ENCODE measurements at places on chromosomes 1 and 21.

DNA sequence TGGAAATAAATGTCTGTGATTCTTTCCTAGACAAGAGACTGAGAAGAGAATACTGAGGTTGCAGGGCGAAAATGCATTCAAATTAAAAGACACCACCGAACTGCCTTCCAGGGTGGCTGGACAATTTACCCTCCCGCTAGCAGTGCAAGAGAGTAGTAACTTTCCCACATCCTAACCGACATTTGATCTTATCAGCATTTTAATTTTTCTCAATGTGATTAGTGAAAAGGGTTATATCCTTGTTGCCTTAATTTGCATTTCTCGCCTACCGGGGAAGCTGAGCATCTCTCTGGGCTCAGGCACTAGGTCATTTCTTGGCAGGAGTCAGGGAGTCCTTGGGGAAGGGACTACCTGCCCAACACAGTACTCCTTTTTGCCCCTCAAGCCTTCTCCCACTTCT is 2.8 kb downstream of the TNFRSF8 start:
- DNase-seq: no peak

GRCh38 chr1:205963352-205964155 is 20.3 kb upstream of the SLC26A9 start:
- DNase-seq: no peak

DNA sequence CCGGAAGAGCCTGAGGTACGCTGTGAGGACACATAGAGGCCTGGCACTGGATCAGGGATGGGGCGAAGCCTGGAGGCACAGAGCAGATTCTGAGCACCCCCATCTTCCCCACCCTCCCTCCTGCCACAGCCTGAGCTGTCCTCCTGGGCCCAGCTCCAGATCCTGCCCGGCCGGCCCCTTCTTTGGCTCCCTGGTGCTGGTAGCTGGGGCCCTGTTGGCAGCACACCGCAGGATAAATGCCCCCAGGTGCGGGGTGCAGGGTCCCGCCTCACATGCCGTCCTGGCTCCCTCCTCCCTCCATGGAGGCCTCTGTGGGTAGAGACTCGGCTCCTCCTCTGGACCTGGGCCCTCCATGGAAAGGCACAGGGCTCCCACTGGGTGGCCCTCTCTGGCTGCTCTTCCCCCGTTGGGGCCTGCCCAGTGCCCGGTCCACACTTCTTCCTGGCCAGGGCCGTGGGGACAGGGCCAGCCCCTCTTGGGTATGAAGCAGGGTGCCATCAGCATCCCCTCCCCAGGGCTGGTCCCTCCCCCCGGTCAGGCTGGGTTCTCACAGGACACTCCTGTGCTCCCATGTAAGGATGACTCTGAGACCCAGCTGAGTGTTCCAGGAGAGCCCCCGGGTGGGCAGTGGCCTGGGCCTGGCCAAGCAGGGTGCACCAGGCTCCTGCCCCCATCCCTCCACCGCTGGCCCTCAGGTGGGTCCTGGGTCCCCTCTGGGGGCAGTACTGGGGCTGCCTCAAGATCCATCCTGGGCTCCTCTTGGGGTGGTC is 1.1 kb upstream of the OBSCN start:
- peak; percentile 22 for DNase-seq

- no peak for DNase-seq
Observed at GRCh38 chr1:26360807-26361604, 7.1 kb upstream of the CRYBG2 start.

- DNase-seq: no peak
Observed at GRCh38 chr1:30912913-30913652, 4.5 kb upstream of the SDC3 start.

DNA sequence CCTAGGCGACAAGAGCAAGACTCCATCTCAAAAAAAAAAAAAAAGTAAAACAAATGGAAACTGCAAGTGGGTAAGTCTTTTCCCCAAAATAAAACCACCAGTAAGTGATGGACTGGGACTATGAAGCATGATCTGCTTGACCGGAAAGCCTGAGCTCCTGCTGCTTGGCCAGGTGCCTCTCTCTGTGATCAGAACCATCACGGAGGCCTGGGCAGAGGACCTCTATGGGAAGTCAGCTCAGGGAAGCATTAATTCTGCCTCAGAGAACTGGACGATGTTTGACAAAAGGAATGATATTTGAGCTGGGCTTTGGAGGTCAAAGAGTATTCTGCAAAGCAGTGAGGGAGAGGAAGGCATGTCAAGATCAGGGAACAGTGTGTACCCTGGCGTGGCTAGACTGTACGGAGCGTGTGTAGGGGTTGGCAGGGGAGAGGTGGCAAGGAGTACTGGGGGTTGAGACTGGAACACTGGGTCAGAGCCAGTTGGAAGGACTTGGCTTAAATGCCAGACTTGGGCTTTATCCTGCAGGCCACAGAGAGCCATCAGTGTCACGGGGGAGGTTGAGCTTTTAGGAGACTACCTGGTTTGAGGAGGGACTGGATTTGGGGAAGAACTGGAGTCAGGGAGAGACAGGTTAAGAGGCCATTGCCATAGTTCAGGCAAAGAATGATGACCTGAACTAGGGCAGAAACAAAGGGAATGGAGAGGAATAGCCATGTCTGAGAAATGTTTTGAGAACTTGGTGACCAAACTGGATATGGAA is 16.4 kb downstream of the ATP1A2 start:
- DNase-seq: no peak

- no peak for DNase-seq
Observed at GRCh38 chr1:232938926-232939325, 11.5 kb upstream of the NTPCR start.

DNA sequence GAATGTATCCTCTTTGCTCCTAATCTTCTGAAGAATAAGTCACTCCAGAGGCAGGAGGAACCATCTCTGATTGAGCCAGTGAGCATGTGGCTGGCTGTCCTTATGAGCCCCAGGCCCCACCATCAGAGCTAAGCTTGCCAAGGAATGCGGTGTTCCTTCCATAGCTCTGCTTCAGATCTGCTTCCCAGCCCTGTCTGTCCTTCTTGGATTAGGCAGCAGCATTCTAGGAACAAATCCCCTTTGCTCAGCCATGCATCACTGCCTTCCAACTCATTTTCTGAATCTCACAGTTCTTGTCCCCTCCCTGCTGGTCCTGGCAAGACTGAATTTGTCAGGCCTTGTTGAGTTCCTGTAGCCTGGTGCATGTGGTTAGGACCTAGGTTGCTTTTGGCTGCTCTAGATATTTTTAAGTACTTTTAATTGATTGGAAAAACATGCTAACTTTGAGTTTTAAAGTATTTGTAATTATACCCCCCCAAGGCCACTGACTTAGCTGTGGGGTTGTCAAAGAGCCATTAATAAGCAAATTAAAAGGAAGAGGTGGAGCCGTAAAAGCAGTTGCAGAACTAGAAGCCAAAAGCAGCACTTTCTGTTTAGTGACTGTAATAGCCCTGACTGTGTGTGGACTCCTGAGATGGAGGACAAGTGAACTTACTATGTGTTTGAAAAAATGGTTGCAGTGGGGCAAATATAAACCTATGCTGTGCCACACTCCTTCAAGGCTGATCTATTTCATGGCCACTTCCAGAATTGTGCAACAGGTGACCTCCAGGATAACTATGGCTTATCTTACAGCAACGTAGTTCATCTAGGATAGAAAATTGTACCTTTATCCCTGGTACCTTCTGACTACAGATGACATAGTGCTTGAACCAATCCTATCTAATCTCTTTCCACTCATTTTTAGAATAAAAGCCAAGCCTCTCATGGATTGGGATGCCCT is 61.3 kb upstream of the BACH1 start:
- no peak for DNase-seq

GRCh38 chr21:35028451-35028978 is 20.6 kb downstream of the RUNX1 start:
- DNase-seq: no peak

DNA sequence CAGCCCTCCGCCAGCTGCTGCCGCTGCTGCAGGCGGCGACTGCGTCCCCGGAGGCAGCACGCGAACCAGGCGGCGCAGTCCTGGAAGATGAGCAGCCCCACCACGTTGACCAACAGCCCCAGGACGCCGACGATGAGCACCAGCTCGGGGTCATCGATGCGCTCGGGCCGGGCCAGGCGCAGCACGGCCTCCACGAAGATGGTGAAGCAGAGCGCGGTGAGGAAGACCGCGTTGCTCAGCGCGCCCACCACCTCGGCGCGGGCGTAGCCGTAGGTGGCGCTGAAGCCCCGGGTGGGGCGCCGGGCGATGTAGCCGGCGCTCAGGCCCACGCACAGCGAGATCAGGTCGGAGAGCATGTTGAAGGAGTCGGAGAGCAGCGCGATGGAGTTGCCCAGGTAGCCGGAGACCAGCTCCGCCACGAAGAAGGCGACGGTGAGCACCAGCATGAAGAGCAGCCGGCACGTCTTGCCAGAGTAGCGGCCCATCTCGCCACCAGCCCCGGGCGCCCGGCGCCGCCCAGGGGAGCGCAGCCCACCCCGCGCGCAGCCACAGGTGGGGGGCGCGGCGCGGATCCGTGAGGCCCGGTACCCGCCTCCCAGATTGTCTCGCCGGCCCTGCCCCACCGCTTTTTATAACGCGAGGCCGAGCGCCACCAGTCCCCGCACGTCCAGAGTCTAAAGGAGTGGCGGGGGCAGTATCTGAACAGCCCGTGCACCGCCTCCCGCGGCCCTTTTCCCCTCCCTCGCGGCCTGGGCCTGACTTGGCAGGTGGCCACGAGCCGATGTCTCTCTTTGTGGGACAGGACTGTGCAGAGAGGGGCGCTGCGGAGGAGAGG is at the start of gene SLC30A10:
SLC30A10 (minus strand) TSS at position 602 of the 835 bp plus-strand sequence; CDS start at position 485, 117 bp downstream.
- DNase-seq: peak; percentile 30

DNA sequence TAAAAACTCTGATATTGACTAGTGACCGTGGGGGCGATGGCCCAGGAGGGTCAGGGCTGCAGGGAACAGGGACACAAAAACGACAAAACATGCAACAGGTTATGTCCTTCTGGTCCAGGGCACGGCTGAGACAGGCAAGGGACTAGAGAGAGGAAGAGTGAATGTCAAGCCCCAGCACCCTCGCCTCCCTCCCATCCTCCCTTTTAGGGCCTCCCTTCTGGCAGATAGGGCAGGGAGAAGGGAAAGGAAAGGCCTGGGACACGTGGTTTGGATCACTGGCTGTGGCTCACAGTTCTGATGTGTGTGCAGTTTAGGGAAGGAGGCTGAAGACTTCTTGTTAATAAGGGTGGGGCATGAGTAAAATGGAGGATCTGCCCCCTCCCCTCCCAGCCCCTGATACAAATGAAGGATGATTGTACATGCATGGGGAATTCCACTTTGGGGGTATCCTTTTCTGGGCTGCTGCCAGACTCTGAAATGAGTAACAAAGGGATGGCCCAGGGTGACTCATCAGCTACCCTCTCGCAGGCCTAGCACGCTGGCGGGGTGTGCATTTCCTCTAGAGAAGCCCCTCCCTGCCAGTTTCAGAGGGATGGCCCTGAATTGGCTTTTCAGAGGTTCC is 14.2 kb downstream of the CAPN2 start:
- DNase-seq: peak; percentile 88

- no peak for DNase-seq
Observed at GRCh38 chr1:12296623-12297022, 66.8 kb downstream of the VPS13D start.

DNA sequence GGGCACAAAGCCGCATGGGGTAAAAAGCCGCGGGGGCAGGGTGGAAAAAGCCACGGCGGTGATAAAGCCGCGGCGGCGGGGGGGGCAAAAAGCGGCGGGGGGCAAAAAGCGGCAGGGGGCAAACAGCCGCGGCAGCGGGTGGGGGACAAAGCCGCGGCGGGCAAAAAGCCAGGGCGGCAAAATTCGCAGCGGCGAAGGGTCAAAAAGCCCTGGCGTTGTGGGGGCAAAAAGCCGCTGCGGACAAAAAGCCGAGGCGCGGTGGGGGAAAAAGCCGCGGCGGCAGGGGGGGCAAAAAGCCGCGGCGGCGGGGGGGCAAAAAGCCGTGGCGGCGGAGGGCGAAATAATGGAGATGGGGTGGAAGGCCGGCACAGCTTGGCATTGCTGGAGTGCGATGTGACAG is 3902.9 kb downstream of the SRGAP2C start:
- no peak for DNase-seq

- DNase-seq: no peak
Observed at GRCh38 chr1:220880726-220881506, 1.7 kb downstream of the HLX start.

- no peak for DNase-seq
Observed at GRCh38 chr1:31038360-31038759, 27.2 kb downstream of the PUM1 start.

DNA sequence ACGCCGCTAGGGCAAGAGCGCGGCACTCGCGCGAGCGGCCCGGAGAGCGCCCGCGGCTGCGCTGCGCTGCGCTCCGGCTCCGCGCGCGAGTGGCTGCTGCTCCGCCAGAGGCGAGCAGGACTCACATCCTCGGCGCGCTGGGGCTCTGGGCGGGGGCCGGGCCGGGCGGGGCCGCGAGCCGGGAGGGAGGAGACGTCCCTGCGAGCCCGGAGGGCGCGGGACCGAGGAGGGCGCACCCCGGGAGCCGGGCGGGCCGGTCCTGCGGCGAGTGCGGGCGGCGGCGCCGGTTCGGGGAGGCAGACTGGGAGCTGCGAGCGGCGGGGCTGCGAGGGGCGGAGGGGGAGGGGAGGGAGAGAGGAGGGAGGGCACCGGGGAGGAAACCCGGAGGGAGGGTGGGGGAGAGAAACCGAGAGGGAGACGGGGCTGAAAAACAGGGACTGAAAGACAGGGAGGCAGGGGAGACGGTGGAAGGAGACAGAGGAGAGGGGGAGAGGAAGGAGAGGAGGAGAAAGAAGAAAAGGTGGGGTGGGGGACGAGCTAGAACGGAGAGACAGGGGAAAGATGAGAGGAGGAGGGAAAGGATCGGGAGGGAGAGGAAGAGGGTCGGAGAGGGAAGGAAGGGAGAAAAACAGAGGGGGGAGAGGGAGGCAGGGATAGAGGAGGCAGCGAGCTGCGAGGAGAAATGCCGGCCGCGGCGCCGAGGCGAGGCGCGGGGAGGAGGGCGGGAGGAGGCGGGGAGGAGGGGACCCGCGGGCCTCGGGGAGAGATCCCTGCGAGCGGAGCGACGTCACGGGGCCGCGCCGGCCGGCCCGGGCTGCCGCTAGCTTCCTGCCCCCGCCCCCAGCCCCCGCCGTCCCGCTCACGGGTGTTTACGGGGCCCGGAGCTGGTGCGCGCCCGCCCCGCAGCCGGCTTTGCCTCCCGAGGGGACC is at the start of gene CAMK2N1:
CAMK2N1 (minus strand) TSS at position 684 of the 930 bp plus-strand sequence. CDS start 831 bp downstream, outside the sequence.
- peak; percentile 72 for DNase-seq

- peak; percentile 89 for DNase-seq
Observed at GRCh38 chr1:23790696-23791515, at the start of gene LYPLA2. TSS of gene LYPLA2 (plus strand) at chr1:23791145. CDS start at chr1:23792683, 1,538 bp downstream.

DNA sequence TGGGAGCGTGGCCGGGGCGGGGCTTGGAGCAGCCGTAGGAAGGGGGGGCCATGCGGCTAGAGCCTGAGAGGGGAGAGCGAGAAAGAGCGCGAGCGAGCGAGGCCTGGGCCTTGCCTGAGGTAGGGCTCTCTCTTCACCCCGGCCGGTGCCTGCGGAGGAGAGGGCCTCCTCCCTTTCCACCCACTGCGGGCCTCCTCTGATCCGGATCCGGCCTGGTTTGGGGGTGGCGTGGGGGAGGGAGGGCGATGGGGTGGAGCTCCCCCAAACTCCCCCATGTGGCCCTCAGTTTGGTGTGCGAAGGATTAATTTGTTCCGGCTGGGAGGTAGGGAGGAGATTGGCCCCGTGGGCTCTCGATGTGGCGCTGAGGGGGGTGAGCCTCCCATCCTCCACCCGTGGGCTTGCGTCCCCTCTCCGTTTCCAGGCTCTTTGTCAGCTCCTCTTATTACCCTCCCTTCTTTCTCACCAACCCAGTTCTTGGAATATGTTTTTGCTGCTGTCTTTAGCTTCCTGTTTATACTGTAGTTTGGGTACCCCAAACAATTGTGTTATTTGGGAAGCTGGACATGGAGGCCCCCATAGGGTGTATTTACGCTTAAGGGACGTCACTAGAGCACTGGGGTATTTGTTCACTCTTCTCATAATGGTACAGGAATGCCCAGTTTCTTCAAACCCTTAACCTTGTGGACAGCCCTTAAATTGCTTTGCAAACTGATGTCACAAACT is 685 bp downstream of the UBAP2L start:
- DNase-seq: peak; percentile 82

- no peak for DNase-seq
Observed at GRCh38 chr1:115560027-115560426, 81.7 kb upstream of the VANGL1 start.
